Peyer's patch (tissue), 4 donors: ENCODE measurements at places on chromosomes 3 and 15. TPM values are rescaled to one million over a fixed set of nuclear protein-coding genes. Genes with fewer than 3 reads are reported as not detected.
A peak's percentile ranks its signal among the peaks of the same experiment; 100 is the strongest.

The ATP13A5 gene
- not detected for total RNA-seq

The ADGRG7 gene
- total RNA-seq = 5.8 TPM

The RLBP1 gene
- not detected for total RNA-seq

The KLHL6 gene
- total RNA-seq = 1.6 TPM

The LMAN1L gene
- total RNA-seq = not detected

The PARP15 gene
- total RNA-seq = 3.5 TPM

The PLXNB1 gene
- 324 TPM for total RNA-seq

The P3H2 gene
- total RNA-seq = 7.8 TPM

The MLF1 gene
- 4.1 TPM for total RNA-seq

The CLDN11 gene
- total RNA-seq = 5.8 TPM

The FBXW12 gene
- total RNA-seq = not detected

DNA sequence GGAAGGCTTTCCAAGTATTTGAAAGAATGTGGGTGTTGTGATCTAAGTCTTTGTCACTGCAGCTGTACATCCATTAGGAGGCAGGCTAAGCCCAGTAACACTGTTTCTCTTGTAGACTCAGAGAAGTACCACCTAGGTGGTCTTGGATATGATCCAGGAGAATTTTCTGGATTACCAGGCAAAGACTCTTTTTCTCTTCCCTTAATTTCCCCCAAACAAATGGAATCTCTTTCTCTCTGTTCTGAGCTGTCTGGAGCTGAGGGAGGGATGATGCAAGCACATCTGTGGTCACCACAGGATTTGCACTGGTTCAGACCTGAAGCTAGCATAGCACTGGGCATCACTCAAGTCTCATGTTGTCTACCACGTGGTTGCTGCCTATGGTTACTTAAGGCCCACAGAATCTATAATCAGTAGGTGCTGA lies 227.6 kb downstream of the NECTIN3 start:
- no peak for DNase-seq

- DNase-seq = no peak
Measured at GRCh38 chr3:72690629-72691028, 157.6 kb downstream of the SHQ1 start.

GRCh38 chr3:182763896-182764295 lies 29.4 kb upstream of the ATP11B start:
- no peak for DNase-seq

DNA sequence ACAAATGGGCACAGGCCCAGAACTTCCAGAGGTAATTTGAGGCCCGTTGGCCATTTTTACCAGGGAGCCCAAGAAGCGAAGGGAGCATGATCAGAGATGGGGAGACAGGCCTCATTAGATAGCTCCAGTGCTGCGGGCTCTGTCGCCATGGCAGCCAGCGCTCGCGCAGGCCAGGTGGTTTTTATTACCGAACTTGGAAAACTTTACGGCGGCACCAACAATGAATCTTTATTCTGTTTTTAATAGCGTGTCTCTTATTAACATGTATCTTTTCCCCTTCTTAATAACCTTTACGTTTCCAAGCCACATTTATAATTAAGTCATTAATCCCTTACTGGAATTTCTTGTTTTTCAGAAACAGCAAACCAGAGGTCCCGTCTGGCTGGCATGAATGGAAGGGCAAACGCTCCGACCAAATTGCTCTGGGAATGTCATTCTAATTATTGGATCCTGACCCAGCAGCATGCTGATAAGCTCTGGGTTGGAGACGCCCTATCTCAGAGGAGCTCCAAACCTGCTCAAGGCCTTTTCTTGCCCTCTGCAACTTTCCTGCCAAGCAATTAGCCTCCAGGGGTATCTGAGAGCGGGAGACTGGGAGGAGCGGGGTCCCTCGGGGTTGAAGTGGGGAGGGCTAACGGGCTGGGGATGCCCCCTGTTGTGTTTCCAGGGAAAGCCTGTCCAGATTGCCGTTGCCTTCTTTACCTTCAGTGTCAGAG lies 256.4 kb downstream of the TLE3 start:
- no peak for DNase-seq

DNA sequence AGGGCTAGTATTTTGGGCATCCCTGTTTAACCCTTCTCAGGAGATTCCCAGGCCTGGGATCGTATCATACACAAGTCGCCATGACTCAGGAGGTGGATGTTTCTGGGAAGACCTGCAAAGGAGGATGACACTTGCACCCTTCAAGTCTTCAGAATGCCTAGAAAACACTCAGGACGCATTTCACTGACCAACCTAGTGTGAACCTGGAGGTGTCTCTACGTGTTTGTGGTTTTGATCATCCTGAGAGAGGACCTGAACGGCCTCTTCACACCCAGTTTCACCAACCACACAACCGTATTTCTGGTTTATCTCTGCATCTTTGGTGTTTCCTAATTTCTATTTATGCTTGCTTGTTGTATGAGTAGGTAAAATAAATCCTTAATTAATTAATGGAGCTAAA lies 2.8 kb upstream of the CLDND1 start:
- DNase-seq = no peak

DNA sequence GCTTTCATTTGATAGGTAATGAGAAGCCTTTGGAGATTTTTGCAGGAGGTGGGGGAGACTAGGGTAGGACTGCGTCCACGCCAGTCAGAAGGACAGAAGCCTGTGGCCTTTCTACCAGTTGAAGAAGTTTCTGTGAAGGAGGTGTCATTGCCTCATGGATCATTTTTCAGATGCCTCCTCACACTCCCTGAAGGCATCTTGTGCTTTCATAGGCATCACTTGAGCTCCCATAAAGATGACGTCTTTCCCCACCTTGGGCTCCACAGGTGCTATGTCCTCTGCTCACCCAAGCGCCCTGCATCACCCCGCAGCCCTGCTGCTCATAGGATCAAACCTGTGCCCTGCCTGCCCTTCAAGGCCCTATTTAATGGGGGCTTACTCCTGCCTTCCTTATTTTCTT lies 7.5 kb upstream of the ITGA11 start:
- no peak for DNase-seq

DNA sequence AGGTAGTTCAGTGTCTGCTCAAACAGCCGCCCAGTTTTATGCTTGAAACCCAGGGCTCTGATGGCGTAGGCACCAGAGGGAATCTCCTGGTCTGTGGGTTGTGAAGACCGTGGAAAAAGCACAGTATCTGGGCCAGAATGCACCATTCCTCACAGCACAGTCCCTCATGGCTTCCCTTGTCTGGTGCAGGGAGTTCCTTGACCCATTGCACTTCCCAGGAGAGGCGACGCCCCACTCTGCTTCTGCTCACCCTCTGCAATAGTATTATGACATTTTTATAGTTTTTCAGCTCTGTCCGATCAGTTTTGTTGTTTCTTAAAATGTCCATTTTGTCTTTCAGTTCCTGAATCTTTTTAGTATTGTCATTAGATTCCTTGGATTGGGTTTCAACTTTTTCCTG lies 343.5 kb downstream of the EDEM1 start:
- DNase-seq = no peak

DNA sequence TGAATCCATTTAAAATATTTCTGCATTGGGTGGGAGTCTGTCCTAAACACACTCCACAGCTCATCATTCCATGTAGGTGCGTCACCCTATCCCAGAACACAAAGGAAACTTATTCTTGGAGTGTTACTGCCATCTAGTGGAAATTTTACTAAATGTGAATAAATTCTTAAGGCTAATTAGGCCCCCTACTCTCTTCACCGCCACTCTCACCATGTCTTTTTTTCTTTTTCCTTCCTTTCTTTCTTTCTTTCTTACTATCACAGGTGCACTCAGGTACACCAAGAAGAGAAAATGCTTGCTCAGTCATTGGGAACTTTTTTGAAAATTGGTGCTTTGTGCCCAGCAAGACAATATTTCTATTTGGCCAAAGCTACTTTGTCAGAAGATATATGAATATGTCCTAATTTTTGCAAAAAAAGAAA lies 26.4 kb upstream of the ATP8B4 start:
- DNase-seq = no peak

DNA sequence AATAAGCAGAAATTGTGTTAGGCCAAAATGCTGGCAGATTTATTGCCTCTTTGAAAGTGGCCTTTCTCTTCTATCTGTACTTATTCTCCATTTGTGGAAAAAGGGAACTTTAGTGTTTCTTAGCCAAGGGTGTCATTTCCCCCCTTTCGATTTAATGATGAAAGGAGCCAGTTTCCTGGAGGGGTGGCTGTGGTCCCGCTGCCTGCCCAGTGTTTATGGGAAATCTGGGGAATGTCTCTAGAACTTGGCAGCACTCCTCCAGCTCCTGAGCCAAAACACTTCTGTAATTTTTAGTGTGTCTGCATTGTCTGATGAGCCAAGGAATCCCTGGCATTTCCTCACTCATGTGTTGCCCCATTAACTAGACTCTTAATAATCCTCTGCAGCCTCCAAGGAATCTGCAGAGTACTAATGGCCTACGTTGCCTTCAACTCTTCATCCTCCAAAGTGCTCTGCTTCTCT lies 448.8 kb downstream of the GRM7 start:
- DNase-seq = peak; percentile 57

DNA sequence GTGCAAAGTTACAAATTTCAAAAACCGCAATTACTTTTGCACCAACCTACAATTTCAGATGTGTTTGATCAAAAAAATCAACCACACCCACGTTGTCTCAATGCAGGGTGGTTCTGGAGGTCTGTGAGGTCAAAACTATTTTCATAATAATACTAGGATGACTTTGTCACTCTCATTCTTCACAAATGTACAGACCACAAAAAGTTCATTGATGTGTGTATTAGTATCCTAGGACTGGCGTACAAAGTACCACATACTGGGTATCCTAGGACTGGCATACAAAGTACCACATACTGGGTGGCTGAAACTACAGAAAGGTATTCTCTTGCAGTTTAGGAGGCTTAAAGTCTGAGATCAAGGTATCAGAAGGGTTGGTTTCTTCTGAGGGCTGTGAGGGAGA lies 13.0 kb downstream of the SUCLG2 start:
- no peak for DNase-seq

GRCh38 chr15:27238209-27238608 lies 267.2 kb downstream of the GABRG3 start:
- no peak for DNase-seq

GRCh38 chr3:180564676-180565075 lies 37.3 kb upstream of the TTC14 start:
- no peak for DNase-seq

- no peak for DNase-seq
Measured at GRCh38 chr3:124648551-124648950, 81.7 kb upstream of the UMPS start.

GRCh38 chr3:42732829-42733459 lies 30.3 kb upstream of the HHATL start:
- peak; percentile 18 for DNase-seq

DNA sequence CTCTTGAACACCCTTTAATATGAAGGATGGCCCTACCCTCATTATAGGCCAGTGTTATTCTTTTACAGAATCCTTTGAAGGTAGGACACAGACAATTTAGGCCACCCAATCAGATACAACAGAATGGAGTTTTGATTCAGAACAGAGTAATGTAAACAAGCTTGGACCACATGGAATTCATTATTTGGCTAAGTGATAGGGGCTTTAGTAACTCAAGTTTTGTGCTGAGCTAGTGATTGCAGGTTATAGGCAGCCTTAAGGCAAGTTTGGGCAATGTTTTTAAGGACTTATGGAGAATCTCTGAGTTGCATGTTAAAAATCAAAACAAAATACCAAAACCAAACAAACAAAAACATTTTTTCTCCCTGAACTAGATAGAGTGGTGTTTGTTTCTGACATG lies 312.1 kb upstream of the ROBO1 start:
- DNase-seq = no peak

DNA sequence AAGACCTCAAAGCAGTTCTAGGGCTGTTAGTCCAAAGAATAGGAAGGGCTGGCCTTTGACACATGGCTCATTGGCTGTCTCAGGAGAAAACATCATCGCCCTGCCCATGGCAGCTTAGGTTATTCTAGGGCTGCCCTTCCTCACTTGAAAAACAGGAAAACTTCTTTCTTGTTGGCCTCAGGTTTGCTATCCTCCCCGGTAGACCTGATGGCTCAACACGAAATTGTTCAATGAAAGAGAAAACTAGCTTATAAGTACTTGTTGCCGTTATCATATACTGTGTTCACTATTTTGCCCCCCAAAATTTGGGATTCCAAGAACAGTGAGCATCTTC lies 602 bp upstream of the SLTM start:
- no peak for DNase-seq

- DNase-seq = peak; percentile 31
Measured at GRCh38 chr3:152595975-152596821, 238.7 kb upstream of the P2RY1 start.

DNA sequence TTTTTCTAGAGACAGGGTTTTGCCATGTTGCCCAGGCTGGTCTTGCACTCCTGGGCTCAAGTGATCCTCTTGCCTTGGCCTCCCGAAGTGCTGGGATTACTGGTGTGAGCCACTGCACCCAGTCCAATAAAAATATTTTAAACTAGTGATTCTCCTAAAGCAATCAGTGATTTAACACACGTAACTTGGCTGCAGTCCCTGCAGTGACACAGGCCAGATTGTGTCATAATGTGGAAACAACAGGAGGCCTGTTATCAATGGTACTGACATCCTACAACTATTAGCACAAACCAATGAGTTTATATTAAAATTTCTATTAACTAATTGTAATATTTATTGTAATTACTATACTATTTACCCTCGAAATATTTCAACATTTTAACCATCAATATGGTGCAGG lies 1.6 kb upstream of the SEC61A1 start:
- no peak for DNase-seq

- no peak for DNase-seq
Measured at GRCh38 chr15:49270541-49271421, 100.7 kb downstream of the GALK2 start.

DNA sequence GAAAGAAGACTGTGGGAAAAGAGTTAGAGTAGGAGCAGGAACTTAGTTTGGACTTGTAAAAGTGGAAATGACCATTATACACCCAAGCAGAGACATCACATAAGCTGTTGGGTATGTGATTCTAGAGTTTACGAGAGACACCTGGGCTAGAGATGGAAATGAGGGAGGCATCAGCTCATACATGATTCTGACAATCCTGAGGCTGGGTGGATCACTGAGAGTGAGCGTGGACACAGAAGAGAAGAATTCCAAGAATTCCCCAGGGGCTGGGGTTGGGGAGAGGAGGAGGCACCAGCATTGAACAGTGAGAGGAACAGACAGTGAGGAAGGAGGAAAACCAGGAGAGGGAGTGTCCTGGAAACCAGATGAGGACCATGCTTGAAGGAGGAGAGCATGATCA lies 113.5 kb downstream of the KCNAB1 start:
- DNase-seq = no peak
